ENCODE measurements at places on chromosomes 2 and 18.

GRCh38 chr2:59856391-59856790 is 697.1 kb downstream of the BCL11A start:
- DNase-seq = no peak

DNA sequence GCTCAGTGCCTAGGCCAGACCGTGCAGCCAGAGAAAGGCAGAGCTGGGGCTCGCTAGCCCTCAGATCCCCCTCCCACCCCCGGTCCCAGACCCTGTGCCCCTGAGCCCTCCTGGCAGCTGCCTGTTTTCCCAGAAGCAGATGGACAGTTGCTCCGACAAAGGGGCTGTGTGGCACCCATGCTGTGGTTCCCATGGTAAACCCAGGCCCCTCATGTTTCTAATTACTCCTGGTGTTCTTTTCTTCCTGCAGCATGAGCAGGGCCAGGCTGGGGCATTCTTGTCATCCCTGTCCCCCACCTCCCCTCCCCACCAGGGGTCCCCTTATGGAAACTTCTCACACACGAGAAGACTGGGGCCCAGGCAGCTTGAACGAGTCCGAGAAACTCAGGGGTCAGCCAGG is 269.6 kb downstream of the HAUS1 start:
- no peak for DNase-seq

- DNase-seq = no peak
Observed at GRCh38 chr2:33652830-33653229, 53.7 kb upstream of the FAM98A start.

- DNase-seq = peak; percentile 44
Observed at GRCh38 chr18:36284671-36285295, 12.7 kb upstream of the FHOD3 start.

- DNase-seq = no peak
Observed at GRCh38 chr2:121319941-121320340, 34.9 kb upstream of the TFCP2L1 start.

DNA sequence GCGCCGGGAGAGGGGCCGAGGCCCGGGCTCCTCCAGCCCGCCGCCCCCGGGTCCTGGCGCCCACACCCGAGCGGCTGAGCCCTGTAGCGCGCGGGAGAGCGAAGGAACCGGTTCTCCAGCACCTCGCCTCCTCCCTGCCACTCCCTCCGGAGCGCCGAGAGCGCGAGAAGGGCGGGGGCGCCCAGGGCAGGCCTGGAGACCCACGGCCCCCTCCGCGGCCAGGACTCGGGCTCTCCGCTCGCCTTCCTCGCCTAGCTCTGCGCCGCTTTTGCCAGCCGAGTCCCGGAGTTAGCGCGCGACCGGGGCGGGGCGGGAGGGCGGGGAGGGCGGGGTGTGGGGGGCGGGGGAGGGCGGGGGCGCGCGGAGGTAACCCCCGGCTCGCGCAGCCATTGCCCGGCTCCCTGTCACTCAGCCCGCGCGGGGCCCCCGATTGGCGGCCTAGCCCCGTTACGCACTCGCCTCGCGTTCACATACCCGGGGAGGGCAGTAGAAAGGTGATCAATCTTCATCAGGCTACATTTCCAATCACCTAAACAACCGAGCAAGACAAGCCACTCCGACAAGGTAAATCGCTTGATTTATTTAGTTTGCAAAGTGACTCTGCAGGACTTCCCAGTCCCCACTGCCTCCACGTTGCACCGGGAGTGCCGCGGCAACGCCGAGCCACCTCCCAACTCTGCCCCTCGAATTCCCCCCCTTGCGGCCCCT is at the start of gene OTX1:
TSS of gene OTX1 (plus strand) at position 497 of the 708 bp plus-strand sequence. CDS start 2,161 bp downstream, outside the sequence.
- DNase-seq = no peak

GRCh38 chr2:109453371-109453995 is 160.3 kb downstream of the SEPTIN10 start:
- DNase-seq = no peak
